ENCODE measurements at places on chromosomes 2 and 18.

DNA sequence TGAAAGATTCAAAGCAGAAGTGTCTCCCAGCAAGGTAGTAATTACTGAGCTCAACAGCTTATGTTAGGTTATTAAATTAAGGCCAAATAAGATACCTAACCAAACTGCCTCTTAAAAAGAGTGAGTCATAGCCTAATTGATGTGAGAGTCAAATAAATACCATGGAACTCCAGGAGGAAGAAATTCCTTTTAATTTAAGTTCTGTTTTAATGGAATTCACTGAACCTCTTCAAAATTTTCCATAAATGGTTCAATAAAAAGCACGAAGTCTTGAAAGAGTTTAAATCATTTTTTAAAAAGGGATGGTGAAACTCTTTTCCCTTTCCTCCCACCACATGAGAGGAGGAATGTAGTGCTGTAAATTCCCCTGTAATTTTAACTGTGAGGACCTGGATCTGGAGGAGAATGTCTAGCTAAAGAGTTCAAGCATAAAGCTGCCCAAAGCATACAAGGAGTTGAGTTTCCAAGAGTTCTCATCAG lies 180.8 kb upstream of the MMADHC start:
- peak; percentile 32 for DNase-seq

DNA sequence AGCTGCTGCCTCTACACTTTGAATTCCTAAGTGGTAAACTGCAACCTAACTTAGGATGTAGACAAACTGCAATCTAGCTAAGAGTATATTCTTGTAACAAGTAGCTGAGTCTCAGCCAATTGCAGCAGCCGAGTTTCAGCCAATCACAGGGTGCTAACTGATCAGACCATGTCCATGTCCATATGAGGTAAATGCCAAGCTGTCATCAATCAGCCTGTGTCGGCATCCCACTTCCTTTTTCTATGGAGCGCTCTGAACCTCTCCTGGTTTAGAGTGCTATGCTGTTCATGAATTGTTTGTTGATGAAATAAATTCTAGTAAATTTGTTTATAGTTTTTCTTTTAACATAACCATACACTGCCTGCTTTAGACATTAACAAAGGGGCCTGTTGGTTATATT lies 408.8 kb downstream of the NBAS start:
- no peak for DNase-seq

DNA sequence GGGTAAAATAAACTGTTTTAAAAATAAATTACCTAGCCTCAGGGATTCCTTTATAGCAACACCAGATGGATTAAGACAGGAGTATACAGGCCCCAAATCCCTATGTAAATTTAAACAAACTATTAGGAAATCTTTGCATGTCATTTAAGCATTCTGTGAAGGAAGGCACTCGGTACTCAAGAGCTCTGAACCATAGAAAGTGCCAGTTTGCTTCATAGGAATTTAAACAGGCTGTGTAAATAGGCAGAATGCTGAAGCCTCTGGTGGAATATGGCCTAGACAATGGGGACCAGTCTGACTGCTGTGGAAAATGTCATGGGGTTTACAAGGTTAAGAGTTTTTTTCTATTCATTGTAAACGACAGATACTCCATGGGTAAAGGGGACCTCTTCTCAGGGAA lies 377.4 kb downstream of the DLGAP1 start:
- no peak for DNase-seq

DNA sequence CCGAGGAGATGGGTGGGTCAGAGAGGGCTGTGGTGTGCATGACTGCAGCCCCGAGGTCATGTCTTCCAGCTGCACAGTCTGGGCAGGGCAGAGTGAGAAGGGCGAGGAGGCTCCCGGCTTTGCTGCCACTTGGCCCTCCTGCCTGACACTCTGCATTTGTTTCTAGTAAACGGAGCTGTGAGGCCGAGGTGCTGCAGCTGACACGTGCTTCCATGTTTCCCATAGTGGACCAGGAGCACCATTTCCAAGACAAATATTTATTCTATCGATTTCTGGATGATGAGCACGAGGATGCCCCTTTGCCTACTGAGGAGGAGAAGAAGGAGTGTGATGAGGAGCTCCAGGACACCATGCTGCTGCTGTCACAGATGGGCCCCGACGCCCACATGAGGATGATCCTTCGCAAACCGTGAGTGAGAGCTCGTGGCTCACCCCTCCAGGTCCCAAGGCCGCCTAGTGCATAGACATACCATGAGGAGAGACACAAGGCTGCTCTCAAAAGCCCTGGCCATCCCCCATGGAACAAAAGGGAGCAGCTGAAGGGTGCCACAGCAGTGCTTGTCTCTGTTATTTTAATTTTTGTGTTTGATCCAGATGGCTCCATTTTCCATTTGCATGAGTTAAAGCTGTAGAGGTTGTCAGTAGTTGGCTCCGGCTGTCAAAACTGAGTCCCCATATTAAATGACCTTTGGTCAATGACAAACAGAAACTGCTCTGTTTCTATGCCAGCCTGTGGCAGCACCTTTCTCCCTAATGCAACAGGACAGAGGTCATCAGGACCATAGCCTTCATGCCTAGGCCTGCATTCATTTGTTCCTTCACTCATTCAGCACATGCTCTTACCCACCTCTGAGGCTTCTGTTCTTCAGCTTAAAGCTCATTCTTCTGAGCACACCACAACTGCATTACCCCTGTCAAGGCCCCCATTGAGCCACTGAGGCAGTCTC lies 108.3 kb upstream of the MAP3K20 start:
- DNase-seq, result peak; percentile 44
